Stimulated activated CD8-positive, alpha-beta memory T cell treated with anti-CD3 and anti-CD28 coated beads, Interleukin-2, amount 100 ng/mL, for 1 hour (primary cell): ENCODE measurements at places on chromosomes 1 and 21.

GRCh38 chr1:233614743-233615521, 1.0 kb downstream of the KCNK1 start:
- no peak for DNase-seq

DNA sequence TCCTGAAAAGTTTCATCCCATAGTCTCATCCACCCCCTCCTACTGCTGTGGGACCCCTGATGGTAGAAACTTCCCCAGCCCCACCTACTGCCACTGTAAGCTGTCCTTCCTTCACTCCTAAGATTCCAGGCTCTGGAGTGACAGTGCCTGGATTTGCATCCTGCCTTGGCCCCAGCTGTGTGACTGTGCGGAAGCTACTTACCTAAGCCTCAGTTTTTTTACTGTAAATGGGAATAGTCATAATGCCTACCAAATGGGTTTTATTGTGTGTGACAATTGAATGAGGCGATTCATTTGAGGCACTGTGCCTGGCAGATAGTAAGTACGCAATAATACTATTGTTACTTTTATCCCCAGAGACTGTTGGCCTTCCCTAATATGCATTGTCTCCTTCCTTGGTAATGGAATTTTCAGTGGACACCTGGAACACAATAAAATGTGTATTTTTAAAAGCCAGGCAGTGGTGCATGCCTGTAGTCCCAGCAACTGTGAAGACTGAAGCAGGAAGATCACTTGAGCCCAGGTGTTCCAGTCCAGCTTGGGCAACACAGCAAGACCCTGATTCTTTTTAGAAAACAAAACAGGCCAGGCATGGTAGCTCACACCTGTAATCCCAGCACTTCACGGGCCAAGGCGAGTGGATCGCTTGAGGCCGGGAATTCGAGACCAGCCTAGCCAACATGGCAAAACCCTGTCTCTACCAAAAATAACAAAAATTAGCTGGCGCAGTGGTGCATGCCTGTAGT, 55.0 kb upstream of the ZNF326 start:
- DNase-seq = no peak

- no peak for DNase-seq
Measured at GRCh38 chr1:66450043-66450514, 83.9 kb upstream of the SGIP1 start.

- DNase-seq = no peak
Measured at GRCh38 chr1:196056966-196057365, 551.3 kb downstream of the KCNT2 start.

DNA sequence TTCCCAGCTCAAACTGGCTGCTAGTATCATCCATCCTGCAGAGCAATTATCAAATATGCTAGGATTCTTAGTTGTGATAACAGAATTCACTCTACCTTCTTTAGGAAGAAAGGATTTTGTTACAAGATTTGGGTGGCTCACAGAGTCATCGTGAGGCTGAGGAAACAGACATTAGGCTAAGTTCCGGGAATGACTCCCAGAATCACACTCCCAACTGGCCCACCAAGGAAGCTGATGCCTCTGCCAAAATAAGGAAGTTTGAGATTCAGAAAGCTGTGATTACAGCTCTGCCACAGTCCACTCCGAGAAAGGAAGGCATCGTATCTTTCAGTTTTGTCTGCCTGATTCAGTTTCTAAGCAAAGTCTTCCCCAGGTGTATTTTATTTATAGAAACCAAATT, 50.6 kb upstream of the LYPLAL1 start:
- no peak for DNase-seq
